ENCODE measurements at places on chromosomes 1 and 21.
A peak's percentile ranks its signal among the peaks of the same experiment; 100 is the strongest.

- no peak for DNase-seq
These were observed 119.0 kb upstream of the USP24 start for GRCh38 chr1:55334160-55334559.

DNA sequence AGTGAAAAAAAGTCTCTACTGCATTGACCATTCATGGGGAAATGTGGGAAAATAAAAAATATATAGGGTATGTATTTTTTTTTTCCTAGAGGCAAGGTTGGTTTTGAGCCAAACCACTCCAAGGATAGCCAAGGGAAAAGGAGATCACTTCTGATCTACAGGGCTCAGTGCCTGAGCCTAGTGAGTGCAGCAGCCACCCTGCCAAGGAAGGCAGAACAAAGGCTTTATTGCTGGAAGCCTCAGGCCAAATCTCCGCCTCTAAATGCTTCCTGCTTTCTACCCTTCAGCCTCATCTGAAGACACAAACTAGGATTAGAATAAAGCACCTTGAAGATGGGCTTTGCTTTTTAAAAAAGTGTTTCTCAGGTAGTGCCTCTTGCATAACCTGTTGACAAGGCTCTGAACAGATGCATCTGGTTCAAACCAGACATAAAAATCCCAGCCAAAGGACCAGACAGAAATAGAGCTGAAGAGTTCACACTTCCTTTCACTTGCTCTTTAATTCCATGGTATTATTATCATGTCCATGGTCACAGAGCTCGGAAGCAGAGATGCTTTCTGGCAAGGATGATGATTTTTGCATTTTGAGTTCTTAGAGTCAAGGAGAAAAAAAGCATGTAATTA lies 10.5 kb downstream of the C1orf115 start:
- DNase-seq: no peak

DNA sequence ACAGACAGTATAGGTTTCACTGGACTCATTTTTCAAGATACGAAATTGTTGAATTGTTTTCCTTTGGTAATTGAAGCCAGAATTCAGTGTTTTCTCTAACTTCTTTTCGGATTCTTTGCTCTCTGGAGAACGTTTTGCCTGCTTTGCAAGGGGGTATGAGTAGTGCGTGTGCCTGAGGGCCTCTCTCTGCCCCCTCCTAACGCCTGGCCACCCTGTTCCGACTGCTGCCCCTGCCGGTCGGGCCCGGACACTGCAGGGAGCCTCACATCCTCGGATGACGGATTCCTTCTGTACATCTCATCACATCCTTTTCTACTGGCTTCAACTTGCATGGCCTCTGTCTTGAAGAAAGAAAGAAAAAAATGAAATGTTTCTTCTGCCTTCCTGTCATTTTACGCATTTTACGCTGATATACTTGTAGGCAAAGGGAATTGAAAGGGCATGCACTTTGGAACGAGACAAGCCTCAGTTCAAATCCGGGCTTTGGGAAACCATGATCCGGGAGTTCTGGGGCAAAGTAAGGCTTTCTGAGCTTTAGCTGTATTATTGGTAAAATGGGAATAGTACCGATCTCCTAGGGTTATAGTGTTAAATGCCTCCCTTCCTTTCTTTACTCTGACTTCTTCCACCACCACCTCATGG lies 65.1 kb downstream of the DISC1 start:
- DNase-seq: no peak

GRCh38 chr1:27521336-27521831 lies 31.4 kb upstream of the WASF2 start:
- peak; percentile 36 for DNase-seq

DNA sequence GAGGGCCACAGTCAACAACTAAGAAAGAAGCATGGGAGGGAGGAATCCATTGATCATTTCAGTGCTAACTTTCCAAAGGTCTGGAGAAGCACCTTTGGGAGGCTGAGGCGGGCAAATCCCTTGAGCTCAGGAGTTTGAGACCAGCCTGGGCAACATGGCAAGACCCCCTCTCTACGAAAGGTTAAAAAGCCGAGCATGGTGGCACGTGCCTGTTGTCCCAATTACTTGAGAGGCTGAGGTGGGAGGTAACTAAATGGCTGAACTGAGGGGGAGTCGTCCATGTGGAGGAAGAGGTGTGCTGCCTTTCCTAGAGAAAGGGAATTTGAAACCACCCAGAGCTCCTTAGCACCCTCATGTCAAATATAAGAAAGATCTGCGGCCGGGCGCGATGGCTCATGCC lies 16.2 kb downstream of the MASP2 start:
- no peak for DNase-seq

GRCh38 chr1:4726620-4727341 lies 72.4 kb downstream of the AJAP1 start:
- no peak for DNase-seq

GRCh38 chr1:106846656-106847055 lies 209.8 kb upstream of the PRMT6 start:
- DNase-seq: no peak

- no peak for DNase-seq
These were observed 524.1 kb downstream of the PTBP2 start for GRCh38 chr1:97245682-97246081.

- no peak for DNase-seq
These were observed 307.0 kb downstream of the ST6GALNAC3 start for GRCh38 chr1:76381450-76382097.

DNA sequence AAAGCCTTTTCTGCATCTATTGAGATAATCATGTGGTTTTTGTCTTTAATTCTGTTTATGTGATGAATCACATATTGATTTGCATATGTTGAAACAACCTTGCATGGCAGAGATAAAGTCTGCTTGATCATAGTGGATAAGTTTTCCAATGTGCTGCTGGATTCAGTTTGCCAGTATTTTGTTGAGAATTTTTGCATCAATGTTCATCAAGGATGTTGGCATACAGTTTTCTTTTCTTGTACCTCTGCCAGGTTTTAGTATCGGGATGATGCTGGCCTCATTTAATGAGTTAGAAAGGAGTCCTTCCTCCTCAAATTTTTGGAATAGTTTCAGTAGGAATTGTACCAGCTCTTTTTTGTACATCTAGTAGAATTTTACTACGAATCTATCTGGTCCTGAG lies 55.0 kb downstream of the COL24A1 start:
- DNase-seq: no peak

- DNase-seq: no peak
These were observed 4.6 kb upstream of the RAD54L start for GRCh38 chr1:46242918-46243317.

GRCh38 chr1:188584119-188584518 lies 1755.4 kb downstream of the PLA2G4A start:
- DNase-seq: no peak

GRCh38 chr1:115640384-115640783 lies 1.4 kb upstream of the VANGL1 start:
- no peak for DNase-seq
